ENCODE measurements at places on chromosomes 4 and X.

GRCh38 chr4:156606554-156607477 lies 364.8 kb downstream of the PDGFC start:
- no peak for DNase-seq

DNA sequence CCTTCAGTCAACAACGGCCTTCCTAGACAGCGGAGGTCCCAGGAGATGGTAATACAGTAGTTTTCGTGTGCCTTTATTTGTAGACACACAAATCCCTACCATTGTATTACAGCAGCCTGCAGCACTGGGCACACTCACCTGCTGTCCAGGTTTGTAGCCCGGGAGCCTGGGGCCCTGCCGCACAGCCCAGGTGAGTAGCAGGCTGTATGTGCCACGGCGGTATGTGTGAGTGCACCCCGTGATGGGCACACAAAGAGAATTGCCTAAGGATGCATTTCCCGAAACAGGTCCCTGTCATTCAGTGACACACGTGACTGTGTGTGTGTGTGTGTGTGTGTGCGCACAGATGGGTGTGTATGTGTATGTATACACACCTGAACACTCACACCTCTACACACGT lies 8.1 kb upstream of the SLC25A6 start:
- no peak for DNase-seq

DNA sequence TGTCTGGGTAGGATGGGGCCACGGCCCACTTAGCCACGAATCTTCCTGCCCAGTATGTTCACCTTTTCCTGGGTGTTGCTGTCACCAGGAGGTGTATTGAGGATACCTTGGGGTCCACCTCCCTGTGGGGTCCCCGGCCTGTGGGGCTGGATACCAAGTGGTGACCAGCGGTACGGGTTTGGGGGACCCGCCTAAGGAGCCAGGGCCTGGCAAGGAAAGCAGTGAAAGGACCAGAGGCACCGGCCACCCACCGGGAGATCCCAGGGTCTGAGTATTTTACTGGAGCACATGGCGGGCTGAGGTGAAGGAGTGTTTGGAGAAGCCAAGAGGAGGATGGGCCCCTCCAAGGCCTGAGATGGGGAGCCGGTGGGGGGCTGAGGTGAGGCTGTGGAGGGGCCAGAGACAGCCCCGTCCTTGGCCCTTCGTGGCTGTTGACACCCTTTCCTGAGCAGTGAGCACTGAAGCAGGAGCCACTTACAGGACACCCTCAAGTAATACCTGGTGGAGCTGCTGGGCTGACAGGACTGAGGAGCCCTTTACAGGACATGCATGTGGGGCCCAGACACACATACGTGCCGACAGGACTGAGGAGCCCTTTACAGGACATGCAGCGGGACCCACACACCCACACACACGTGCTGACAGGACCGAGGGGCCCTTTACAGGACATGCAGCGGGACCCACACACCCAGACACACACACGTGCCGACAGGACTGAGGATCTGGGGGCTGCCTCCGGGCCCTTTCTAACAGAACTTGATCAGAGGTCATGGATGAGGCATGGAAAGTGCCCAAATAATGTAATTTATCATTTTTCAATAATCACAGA lies 38.4 kb downstream of the TMEM271 start:
- DNase-seq: no peak

DNA sequence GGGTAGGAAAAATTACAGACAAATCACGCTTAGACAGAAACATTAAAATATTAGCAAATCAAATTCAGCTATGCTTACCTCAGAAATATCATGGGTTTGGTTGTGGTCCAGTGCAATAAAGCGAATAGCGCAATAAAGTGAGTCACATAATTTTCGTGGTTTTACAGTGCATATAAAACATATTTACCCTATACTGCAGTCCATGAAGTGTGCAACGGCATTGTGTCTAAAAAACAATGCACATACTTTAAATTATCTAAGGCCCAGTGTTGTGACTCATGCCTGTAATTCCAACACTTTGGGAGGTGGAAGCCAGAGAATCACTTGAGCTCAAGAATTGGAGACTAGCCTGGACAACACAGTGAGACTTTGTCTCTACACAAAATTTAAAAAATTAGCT lies 195.7 kb upstream of the IL1RAPL1 start:
- no peak for DNase-seq

DNA sequence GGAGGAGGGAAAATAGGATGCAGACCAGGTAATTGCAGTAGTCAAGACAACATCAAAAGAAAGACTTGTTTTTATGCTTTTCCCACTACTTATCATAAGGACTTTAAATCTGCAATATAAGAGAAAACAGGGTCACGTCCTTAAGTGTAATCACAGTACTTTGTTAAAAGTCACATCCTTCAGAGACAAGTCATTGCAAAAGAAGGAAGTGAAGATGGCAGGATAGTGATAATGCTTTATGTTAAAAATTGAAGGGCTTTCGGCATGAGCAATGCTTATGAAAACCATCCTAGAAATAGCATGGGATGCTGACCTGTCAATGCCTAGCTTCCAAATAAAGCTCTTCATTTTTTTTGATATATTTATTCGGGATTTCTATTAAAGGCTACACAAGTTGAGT lies 110.2 kb upstream of the TENM3 start:
- DNase-seq: no peak

DNA sequence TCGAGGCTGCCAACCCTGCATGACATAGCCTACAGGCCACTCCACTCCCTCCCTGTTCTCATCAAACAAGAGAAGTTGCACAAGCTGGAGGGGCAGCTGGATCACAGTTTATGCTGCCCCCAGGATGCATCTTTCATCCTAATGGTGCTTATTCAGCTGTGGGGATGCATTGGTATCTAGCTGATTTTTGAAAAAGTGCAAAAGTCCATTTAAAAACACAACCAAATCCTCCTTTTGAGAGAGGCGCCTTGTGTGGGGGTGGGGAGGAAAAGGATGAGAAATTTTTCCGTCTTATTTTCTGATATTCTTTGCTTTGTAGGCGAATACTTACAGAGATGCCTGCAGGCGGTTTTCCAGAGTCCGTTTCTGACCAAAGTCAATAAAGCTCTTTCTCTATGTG lies 276.4 kb upstream of the BOD1L1 start:
- DNase-seq: no peak

DNA sequence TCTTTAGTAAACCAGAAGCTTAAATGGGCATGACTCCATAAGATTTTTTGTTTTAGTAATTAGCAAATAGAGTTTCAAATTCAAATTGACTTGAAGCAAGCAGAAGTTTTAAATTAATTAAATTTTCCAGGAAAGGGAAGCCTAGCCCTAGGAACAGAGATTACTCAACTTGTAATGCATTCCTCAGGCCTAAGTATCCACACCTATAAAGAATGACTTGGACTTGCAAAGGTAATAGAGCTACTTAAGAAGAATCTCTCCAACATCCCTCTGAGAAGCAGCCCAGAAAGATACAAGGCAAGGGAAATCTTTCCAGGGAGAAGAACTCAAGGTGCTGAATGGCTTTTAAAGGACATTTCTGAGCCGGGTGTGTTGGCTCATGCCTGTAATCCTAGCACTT lies 16.9 kb upstream of the TMPRSS11E start:
- no peak for DNase-seq

- no peak for DNase-seq
These were observed 7.5 kb upstream of the RUFY3 start for GRCh38 chr4:70714079-70714887.

DNA sequence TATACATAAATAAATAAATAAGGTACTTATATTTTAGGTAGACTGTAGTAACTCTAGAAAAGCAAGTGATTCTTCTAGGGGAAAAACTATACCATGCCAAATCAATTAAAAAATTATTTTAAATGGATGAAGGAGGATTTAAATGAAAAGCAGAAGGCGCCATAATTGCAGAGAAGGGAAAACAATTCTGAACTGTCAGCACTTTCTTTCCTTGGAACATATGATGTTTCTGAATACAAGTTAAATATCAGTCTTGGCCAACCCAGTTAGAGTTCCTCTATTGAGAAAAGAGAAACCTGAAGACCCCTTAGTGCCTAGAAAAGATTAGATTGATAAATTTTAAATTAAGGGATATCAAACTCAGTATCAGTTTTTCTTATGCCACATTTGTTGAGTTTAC lies 75.8 kb downstream of the ADAM29 start:
- no peak for DNase-seq

- DNase-seq: no peak
These were observed 8.5 kb downstream of the SORCS2 start for GRCh38 chr4:7200801-7201200.

GRCh38 chr4:101126059-101126458 lies 221.3 kb downstream of the PPP3CA start:
- no peak for DNase-seq

DNA sequence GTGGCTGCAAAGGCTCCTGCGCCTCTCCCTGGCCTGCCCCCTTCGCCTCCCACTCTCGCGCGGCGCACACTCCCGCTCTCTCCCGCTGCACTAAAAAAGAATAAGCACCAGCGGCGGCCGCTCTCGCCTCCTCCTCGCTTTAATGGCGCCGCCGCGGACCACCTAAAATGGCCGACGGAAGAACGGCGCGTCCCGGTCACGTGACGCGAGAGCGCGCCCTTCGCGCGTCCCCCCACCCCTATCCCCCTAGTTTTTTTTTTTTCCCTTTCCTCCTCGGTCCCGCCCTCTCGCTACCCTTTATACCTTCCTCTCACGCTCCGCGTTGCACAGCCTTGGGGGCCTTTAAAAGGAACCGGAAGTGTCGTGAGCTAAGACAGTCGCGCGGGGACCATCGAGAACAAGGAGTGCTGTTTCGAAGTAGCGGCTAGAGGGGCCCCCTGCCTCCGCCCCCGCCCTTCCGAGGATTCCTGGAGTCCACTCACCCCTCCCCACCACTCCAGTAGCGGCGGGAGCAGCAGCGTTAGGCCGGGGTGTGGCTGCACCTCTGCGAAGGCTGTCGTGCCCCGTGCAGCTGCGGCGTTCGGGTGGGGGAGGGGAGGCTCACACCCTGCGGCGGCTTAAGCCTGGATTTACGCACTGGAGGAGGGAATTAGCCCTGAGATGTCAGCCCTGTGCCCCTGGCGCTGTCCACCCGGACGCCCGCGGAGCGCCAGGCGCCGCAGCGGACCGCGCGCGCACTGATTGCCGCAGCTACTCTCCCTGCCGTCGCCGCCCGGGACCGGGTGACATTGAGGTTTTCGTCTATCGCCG lies at the start of gene HNRNPD:
Gene HNRNPD (minus strand): TSS at position 176 of the 810 bp plus-strand sequence. CDS start 313 bp downstream, outside the sequence.
- DNase-seq: peak; percentile 91

- no peak for DNase-seq
These were observed 74.8 kb downstream of the COX18 start for GRCh38 chr4:72994670-72995069.

- no peak for DNase-seq
These were observed 6.2 kb downstream of the TCEAL9 start for GRCh38 chrX:103362474-103362873.

DNA sequence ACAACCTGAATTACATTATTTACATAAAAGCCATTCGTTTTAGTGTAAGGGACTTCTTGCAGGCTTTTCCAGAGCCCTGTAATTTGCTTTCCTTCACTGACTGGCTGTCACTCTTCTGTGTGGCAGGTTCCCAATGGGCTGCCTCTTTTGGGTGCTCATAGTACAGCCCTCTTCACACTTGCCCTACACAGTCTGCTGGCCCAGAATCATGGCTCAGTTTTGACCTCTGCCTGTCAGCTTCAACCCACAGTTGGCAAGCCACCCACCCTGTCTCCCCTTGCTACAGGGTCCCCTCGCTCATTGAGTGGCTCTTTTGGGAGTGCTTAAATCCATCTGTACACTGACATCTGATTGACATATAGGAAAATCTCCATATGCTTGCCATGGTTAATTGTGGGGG lies 97.9 kb downstream of the GBA3 start:
- DNase-seq: no peak

DNA sequence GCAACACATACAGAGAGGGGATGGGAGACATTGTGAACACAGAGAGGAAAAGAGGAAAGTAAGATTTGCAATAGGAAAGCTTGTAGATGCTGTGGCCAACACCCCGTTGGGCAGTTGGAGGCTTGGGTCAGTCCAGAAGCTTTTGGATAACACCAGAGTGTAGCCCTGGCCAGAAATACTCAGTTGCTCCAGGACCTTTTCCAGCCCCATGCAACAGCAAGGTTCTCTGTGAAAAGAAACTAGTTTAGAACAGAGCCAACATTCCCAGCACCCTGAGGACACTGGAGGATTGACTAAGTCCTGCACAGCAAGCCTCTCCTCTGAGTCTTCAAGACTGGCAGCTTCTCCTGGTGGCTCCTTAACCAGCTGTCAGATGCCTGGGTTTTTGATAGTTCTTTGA lies 27.9 kb upstream of the NAF1 start:
- DNase-seq: no peak

GRCh38 chr4:54661686-54662085 lies 3.9 kb downstream of the KIT start:
- DNase-seq: no peak

DNA sequence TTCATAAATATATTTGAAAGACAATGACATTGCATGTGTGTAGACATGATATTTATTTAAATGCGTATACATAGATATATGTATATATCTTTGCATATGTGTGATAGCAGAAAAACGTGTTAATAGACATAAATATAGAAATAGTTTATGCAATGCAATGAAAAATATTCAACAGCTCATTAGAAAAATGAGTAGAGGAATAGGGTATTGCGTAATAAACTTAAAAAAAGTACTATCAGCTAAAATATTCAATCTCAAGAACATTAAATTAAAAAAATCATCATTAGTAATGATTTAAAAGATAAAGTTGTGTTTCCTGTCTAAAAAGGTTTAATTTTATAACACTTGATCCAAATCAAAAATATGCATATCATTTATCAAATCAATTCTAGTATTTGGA lies 2101.5 kb upstream of the TENM3 start:
- no peak for DNase-seq

- DNase-seq: no peak
These were observed 41.5 kb downstream of the KIAA0232 start for GRCh38 chr4:6824071-6824470.

- no peak for DNase-seq
These were observed 84.0 kb downstream of the NAA11 start for GRCh38 chr4:79241846-79242245.

DNA sequence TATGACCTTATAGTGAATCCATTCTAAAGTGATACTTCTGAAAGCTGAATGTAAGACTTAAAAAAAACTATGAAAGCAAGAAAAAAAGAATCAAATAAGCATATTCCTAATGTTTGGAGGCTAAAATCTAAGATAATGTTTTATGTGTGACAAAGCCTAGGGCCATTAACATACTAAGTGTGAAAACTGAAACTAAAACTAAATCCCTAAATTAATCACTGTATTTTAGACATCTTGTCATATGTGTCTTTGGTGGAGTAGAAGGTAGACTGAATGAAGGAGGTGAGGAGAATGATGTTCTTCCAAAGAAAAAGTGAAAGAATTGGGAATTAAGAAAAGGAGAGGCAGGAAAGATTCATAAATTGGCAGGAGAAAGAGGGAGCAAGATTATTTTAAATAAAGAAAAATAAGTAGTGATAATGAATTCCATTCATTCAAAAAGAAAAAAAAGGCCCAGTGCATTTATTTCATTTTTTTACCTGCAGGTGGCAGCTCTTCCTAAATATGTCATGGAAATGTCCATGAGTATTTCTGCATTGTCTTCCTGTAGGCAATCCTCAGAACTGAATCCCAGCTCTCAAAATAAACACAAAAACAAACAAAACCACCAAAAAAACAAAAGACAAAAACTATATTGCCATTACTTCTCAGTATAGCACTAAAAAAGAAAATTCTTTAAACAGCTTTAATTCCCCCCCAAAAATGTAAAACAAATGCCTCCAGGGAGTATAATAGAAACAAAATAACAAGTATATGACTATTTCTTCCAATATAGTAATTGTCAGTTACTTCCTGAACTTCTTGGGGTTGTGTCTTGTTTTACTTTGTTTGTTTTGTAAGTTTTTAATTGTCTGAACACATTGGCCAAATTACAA lies 17.0 kb upstream of the AP1AR start:
- no peak for DNase-seq
